ENCODE measurements at places on chromosomes 2 and 18.

DNA sequence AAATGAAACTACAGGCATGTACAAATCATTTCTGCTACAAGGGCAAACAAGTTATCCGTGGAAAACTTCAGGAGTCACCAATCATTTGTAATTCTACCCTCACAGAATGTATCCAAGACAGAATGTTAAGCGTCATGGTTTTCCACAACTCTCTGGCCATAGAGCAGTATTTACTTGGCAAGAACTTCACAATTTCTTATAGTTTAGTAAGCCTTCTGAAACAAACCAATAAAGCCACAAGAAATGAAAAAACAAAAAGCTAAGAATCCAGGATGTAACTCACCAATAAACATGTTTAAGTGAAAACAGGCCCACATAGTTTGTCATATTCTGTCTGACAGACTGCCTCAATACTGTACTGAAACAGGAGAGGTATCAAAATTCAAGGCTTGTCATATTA, 70.3 kb downstream of the LNPK start:
- no peak for DNase-seq

DNA sequence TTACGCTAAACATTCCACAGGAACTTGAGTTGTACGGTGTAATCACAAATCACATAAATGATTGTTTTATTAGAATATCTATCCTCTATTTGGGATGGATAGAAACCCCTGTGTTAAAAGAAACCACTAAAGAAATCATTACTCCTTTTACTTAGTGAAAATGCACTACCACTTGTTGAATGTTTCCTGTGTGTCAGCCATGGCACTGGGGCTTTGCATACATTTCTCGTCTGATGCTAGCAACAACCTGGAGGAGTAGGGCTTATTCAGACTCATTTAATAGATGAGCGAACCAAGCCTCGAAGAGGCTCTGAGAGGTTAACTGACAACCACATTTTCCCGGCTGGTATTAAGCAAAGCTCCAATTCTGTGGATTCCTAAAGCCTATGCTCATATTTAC, 60.5 kb upstream of the PELI1 start:
- no peak for DNase-seq

DNA sequence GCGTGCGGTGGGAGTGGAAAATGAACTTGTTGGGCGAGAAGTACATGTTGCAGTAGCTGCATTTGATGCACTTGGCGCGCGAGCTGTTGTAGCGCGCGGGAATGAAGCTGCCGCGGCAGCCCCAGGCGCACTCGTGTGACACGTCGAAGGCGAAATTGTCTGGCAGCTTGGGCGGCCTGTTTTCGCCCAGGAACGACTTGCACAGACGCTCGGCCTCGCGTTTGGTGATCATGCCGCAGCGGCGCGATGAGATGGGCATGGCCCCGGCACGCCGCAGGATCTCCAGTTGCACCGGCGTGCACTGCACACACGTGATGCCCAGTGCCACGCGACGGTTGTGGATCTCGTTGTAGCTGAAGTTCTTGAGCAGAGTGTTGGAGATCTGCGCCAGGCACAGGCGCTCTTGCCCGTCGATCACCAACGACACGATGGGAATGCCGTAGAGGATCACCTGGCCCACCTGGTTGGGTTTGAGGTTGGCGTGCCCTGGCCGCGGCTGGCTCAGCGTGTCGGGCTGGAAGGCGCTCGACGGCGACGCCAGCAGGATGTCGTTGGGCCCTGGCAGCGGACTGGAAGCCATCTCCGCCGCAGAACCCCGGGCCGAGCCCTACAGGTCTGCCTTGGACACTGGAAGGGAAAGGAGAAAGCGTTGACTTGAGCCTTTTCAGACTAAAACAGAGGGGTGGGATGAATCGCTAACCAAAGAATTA, 2.7 kb downstream of the SKOR2 start:
- no peak for DNase-seq

GRCh38 chr2:223069988-223070387, 18.0 kb downstream of the KCNE4 start:
- DNase-seq, result no peak

GRCh38 chr2:48736251-48736650, 19.3 kb downstream of the LHCGR start:
- DNase-seq, result no peak

DNA sequence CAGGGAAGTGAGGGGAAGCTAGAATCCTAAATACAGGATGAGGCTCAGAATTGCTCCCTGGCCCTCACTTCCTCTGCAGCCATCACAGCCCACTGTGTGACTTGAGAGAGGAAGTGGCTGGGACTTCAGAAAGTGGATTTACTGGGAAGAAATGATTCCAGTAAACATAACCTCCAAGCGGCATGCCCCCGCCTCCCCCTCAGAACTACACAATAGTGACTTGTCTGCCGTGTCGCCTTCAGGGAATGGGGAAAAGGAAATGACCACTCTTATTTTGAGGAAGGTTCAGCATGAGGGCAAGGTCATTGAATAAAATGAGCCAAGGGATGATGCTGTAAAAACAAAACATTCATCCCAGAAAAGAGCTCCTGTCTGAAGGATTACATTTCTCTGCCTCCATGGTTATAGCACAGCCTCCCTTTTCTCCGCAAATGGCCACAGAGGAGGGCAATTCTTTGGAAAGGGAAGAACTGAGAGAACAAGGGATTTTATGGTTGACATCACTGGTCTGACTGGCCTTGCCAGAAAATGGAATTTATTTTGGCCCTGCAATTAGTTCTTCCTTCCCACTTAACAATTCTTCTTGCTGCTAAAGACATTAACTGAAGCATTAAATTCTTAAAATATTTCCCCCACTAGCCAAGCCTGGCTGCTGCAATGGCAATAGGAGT, 78.9 kb upstream of the DAPL1 start:
- DNase-seq, result no peak

- no peak for DNase-seq
Measured at GRCh38 chr2:37855283-37856041, 69.6 kb upstream of the RMDN2 start.

DNA sequence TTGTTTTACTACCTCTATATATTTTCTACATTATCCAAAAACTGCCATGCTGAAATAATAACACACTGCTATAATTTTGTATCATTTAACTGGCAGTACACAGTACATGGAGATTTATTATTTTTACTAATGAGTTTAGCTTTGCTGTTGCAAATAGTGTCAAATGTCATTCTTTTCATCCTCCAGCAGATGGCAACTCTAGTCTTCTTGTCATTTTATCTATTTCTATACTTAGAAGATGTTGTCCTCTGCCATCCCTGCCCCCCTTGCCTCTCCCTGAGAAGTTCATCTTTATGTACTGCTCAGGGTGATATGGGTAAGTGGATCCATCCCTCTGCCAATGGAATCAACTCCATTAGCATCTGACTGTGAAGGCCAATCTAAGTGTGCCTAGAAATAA, 21.7 kb upstream of the LRRTM1 start:
- no peak for DNase-seq

- DNase-seq, result no peak
Measured at GRCh38 chr2:205408696-205409095, 273.6 kb upstream of the NRP2 start.

DNA sequence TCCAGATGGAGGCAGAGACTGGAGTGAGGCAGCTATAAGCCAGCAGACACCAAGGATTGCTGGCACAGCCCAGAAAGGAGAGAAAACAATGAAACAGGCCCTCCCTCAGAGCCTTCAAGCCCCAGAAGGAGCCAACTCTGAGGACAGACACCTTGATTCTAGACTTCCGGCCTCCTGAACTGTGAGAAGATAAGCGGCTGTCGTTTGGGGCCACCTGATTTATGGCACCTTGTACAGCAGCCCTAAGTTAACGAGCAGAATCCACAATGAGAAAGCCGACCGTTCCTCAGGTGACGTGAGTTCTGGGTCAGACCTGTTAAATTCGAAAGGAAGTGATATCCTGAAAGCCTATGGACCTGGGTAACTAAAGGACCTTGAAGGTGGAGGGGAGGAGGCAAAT, 7.3 kb upstream of the CNDP2 start:
- DNase-seq, result no peak

GRCh38 chr2:64593035-64593655, 60.6 kb downstream of the SERTAD2 start:
- DNase-seq, result no peak

GRCh38 chr2:133734716-133735495, 166.6 kb upstream of the NCKAP5 start:
- DNase-seq, result no peak

- peak; percentile 43 for DNase-seq
Measured at GRCh38 chr2:177906041-177906718, 166.4 kb downstream of the PDE11A start.

DNA sequence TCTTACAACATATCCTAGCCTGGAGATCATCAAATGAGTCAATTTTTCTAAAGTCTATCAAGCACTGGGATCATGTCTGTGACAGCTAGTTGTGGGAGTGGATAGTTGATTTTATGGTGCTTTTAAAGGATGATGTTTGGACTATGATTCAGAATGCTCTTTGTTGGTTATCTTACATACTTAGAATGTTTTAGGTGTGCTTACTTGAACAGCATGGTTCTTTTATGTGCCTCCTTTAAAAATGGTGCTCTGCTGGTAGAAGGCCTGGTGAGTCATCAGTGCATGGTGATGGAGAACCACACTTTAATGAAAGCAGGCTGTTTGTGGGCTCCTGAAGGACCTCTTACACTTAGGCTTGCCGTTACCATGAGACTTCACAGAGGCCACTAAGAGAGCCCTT, 682.7 kb upstream of the FANCL start:
- no peak for DNase-seq

GRCh38 chr2:28407976-28408690, 15.5 kb downstream of the FOSL2 start:
- DNase-seq, result no peak

DNA sequence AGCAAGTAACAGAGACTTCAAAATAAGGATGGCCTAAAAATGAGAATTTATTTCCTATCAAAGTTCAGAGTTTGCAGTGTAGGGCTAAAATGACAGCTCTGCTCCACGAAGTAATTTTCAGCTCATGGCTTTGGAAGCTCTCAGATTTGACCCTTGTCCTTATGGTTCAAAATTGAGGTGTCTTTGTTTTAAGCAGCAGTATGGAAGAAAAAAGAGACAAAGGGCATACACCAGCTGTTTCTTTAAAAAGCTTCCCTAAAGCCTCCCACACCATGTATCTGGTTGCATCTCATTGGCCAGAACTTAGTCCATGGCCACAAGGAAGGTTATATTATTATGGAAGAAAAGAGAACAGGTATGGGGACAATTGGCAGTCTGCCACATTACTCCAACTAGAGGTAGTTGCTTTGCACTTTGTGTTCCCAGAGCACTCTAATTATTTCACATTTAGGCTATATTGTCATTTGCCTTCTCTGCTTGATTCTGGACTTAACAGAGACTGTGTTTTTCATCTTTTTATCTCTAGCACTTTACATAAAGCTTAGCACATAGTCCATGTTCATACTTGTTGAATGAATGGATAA, 180.4 kb downstream of the MCFD2 start:
- DNase-seq, result no peak

- DNase-seq, result no peak
Measured at GRCh38 chr2:62200291-62200841, 4.5 kb downstream of the B3GNT2 start.

DNA sequence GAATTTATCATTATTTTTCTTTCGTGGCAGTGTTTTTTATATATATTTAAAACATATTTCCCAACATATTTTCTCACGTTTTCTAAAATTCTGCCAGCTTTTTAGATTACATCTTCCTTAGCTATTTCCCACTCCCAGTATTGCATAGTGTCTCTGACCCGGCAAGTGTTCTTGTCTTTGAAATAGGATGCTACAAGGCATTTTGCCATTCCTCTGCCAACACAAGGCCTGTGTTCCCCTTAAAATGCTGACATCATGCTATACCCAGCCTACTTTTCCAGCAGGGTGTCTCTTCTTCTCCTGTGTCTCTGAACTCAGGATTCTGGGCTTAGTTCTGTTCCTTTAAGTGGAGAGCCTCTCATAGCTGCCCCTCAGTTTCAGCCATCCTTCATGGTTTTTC, 115.2 kb downstream of the DIS3L2 start:
- DNase-seq, result no peak

- no peak for DNase-seq
Measured at GRCh38 chr2:160109939-160110673, 47.7 kb upstream of the PLA2R1 start.

All from GM18507 (cell line).